ENCODE measurements at places on chromosomes 16 and 17.

GRCh38 chr16:3129137-3130131, 5.4 kb upstream of the ZNF213 start:
- DNase-seq = no peak

- no peak for DNase-seq
These were observed 195.6 kb downstream of the UTP18 start for GRCh38 chr17:51455931-51456330.

DNA sequence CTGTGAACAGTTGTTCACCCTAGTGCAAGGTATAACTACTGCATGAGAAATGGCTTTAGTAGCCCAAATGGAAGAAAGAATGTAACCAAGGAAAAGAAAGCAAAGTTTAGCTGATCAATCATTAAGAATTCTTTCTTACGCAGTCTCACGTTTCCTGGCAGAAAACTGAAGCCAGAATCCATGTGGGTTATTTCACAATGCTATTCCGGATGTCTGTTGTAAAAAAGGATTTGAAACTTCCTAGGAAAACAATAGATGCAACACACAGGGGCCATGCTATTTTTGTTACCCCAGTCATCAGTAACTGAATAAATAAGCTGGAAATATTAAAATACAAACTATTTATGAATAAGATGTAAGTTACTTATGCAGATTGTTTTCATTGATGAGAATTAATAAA, 802.5 kb downstream of the CDH8 start:
- no peak for DNase-seq

DNA sequence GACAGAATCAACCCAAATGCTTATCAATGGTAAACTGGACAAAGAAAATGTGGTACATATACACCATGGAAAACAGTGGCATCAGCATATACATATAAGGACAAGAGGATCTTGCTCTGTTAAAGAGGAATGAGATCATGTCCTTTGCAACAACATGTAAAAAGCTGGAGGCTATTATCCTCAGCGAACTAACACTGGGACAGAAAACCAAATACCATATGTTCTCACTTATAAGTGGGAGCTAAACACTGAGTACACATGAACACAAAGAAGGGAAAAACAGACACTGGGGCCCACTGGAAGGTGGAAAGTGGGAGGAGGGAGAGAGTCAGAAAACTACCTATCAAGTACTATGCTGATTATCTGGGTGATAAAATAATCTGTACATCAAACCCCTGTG, 447.3 kb upstream of the MAF start:
- DNase-seq = no peak

GRCh38 chr17:80287038-80287437, 26.4 kb downstream of the RNF213 start:
- no peak for DNase-seq

DNA sequence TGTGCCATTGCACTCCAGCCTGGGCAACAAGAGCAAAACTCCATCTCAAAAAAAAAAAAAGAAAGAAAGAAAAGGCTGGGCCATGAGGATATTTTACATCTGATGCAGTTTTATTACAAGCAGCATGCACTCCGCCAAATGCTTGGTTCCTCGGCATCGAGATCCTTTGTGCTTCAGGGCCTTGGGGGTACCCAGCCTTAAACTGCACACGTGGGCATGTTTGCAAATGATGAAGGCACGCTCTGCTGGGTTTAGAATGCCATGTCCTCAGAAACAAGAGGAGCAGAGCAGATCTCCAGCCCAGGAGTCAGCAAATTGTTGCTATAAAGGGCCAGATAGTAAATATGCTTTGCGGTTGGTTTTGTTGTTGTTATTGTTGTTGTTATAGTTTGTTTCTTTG, 153.2 kb downstream of the KATNIP start:
- no peak for DNase-seq
